Right lobe of liver (tissue), 6 donors: ENCODE measurements at places on chromosomes 16 and 17.

- no peak for DNase-seq
These were observed 24.3 kb upstream of the ADGRG1 start for GRCh38 chr16:57604177-57604576.

DNA sequence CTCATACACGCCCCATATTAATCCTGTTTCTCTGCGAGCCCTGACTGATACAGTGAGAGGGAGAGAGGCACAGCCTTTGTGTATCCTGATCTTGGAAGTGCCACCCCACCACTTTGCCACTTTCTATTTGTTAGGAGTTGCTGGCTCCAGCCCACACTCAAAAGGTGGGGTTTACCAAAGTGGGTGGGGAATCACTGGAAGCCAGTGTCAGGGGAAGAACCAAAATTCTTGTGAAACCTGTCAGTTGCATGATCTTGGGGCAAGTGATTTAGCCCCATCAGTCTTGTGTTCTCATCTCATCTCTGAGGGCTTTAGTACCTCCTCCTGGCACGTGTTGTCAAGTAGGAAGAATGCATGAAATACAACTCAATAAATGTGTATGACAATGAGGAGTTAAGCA, 119.5 kb downstream of the SOX9 start:
- no peak for DNase-seq

DNA sequence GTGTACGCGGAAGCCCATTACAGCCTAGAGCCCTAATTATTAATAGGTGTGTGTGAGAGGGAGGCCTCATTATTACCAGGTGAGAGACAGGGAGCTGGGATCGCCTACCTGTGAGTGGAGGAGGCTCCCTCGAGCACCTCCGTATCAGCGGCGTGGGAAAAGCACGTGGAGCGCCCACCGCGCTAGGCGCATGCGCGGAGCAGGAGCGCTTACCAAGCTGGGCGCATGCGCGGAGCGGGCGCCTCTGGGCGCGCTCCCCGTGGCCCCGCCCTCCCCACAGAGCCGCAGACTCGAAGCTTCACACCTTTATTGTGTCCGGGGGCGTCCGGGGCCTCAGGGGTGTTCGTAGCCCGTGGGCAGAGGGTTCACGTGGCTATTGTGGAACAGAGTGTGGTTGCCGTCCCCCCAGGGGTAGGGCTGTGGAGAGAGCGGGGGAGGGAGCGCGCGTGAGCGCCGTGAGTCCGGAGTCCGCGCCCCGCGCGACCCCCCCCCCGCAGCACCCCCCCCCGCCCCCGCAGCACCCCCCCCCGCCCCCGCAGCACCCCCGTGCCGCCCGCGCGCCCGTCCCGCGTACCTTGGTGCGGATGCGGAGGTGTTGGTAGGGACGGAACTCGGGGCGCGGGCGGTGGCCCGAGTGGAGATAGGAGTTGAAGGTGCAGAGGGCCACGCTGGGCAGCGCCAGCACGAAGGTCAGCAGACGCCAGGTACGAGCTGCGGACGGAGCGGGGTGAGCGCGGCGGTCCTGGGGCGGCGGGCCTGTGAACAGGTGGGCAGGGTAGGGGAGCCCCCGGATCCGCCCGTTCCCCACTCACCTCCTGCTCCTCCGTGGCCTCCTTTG, 500 bp downstream of the COX6A2 start:
- peak; percentile 75 for DNase-seq

DNA sequence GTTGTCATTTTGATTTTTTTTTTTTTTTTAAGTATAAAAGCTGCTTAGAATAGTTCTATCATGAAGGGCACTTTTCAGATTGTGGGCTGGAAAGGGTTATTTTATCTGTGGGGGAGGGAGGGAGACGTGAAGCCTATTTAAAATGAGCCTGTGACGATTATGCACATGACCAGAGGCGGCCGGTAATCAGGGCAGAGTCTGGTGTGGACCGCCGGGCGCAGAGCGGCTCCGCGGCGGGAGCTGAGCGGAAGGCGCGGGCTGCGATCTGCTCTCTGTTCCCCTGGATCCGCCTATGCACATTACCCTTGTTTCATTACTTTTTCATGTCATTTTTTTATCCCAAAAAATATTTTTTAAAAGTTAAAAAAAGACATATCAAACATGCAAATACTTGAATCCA, 23.5 kb downstream of the TMC6 start:
- no peak for DNase-seq

DNA sequence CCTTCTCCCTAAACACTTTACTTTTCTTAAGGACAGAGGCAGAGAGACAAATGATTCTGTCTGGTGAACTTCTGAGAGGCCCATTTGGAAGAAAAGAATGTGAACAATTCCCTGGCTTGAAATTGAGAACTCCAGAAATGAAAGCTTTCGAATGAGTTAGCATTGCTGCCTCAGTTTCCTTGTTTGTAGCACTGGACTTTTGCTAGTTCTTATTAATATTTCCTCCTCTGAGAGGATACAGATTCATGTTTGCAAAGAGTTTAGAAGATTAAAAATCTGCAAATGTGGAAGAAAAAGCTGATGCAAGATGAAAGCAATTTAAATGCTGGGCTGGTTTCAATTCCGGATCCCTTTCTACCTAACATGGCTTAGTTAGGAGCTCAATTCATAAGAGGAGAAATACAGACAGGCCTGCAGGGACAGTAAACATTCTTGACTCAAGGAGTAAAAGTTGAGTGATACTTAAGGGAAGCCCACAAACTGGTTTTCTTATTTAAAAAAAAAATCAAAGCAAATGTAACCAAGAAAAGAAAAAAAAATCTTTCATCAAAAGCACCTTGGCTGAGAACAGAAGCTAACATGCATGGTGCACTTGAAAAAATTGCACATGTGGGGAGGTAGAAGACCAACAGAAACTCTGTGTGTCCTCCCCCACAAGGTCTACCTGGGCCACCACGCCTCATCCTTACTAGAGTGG, 27.1 kb downstream of the HNF1B start:
- no peak for DNase-seq

DNA sequence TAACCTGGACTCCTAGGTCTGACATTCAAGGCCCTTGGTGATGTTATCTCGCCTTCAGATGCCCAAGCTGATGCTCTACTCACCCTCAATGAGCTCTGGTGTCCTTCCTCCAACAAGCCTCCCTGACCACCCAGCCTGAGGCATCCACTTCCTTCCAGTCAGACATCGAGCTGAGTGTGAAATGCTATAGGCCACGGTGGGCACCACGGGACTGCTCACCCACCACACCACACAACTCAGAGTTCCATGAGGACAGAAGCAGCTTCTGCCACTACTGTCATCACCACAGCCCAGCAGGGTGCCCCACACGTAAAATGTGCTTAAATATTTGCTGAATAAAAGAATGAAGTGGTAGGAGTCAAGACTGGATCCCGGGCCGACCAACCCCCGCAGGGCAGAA, 12.0 kb downstream of the CREBBP start:
- DNase-seq = no peak

GRCh38 chr17:48556576-48557401, 11.9 kb upstream of the HOXB2 start:
- no peak for DNase-seq

DNA sequence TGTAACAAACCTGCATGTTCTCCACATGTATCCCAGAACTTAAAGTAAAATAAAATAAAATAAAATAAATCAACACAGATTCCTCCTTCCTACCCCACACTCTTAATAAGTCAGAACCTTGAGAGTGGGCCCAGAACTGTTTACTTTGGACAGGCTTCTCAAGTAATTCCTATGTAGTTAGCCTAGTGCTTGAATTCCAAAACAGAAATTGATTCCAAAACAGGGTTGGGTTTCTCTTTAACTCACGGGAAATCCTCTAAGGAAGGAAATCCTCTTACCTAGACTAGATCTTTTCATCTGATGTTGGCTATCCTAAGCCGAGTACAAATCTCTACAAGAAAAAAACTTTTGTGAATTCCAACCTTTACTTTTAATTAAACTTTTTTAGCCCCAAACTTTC, 324.7 kb upstream of the C16orf82 start:
- DNase-seq = no peak

DNA sequence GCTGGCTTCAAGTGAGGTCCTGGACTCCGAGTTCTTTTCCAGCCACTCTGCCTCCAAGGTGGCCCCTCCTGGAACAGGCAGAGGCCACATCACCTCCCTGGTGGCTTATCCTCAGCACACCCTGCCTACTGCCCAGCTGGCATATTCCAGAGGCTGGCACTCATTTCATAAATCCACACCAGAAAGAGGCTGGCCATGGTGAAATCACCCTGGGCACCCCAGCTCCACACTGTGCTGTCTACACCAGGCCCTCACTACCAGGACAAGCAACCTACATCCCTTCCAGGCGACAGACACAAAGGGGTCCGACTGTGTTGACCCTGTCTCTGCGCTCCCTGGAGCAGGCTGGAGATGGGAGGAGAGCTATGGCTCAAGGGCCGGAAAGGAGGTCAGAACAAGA, 100.2 kb downstream of the C16orf78 start:
- no peak for DNase-seq

DNA sequence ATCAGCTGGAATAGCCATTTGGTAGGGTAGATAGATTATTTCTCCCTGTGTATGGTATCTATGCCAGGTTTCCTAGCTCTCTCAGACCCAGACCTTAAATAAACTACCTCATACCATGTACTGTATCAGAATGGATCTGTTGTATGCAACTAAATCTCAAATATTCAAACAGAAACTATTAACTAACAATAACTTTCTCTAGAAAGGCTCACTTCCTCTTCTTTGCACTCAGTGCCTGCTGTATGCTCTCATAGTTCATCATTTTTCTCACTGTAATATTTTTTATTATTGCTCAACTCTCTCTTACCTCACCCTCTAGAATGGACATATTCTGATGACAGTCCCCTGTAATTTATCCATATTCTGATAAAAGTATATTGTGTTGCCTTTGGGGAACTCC, 182.4 kb downstream of the TOX3 start:
- no peak for DNase-seq

GRCh38 chr16:88366032-88366703, 16.6 kb upstream of the ZNF469 start:
- no peak for DNase-seq

- peak; percentile 90 for DNase-seq
These were observed 1.8 kb downstream of the SHBG start for GRCh38 chr17:7631398-7632380.

- no peak for DNase-seq
These were observed 362.0 kb upstream of the XYLT1 start for GRCh38 chr16:17832738-17833137.

GRCh38 chr17:39765766-39766165, 28.0 kb downstream of the GRB7 start:
- no peak for DNase-seq

DNA sequence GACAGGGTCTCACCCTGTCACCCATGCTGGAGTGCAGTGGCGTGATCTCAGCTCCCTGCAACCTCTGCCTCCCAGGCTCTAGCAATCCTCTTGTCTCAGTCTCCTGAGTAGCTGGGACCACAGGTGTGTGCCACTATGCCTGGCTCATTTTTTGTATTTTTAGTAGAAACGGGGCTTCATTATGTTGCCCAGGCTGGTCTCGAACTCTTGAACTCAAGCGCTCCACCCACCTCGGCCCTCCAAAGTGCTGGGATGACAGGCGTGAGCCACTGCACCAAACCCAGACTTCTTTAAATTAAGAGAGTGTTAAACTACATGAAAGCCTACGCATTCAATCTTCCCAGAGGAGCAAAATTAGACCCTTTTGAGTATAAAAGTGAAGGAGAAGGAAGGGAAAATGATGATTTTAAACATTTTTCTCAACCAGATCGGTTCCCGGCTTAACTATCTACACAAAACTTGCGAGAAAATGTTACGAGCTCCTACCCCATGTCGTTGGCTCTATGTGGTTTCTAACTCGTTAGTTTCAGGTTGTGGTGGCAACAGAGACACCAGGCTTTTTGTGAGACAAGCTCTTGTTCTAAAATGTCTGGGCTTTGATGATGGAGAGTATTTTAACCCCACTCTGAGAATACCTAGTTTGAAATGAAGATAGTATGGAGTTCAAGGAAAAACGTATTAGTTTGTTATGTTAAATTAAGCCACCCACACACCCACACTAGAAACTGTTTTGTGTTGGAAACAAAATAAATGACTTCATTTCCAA, 26.3 kb downstream of the STAT5B start:
- no peak for DNase-seq

DNA sequence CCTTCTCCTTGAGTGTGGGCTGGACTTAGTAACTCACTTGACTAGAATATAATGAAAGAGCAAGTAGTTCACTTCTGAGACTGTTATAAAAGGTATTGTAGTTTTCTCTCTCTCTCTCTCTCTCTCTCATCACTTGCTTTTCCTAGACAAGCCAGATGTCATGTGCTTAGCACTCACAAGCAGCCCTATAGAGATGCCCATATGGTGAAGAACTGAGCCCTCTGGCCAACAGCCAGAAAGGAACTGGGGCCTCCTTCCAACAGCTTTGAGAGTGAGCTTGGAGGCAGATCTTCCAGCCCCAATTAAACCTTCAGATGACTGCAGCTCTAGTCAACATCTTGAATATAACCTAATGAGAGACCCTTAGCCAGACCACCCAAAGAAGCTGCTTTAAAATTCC, 440.5 kb downstream of the GRIN2A start:
- no peak for DNase-seq

- peak; percentile 82 for DNase-seq
These were observed 77.2 kb downstream of the CNGB1 start for GRCh38 chr16:57893559-57894389.

DNA sequence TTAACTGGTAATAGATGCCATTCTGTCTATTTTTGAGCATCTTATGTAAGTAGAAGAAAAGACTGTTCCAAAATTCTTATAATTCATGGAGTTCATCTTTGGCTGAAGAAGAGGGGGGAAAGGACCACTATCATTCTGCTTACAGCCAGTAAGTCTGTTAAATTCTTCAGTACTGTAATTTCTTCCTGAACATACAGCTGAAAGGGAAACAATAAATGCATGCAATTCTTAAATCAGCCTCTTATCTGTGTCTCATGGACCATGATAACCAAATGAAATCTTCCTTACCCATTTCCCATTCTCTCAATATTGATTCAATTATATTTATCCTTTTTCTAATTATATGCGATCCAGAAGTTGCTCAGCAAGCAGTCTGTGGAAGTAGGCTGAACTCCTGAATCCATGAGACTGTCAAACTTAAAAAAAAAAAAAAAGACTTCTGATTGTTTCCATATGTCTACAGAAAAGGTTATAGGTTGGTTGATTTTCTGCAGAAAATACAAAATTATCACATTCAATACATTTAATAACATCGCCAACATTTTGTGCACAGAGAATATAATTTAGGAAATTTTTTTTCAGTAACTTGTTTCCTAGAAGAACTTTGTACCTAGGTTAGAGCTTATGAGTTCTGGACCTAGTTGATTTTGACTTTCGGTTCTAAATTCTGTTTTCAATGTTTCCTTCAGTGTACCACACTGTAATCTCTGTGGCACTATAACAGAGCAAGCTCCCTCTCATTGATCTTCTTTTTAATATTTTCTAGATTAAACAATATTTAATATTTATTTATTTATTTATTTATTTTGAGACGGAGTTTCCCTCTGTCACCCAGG, 1.2 kb upstream of the ABCA9 start:
- DNase-seq = no peak
